Brain microvascular endothelial cell (primary cell): ENCODE measurements at places on chromosomes 13 and 19.
A peak's percentile ranks its signal among the peaks of the same experiment; 100 is the strongest.

DNA sequence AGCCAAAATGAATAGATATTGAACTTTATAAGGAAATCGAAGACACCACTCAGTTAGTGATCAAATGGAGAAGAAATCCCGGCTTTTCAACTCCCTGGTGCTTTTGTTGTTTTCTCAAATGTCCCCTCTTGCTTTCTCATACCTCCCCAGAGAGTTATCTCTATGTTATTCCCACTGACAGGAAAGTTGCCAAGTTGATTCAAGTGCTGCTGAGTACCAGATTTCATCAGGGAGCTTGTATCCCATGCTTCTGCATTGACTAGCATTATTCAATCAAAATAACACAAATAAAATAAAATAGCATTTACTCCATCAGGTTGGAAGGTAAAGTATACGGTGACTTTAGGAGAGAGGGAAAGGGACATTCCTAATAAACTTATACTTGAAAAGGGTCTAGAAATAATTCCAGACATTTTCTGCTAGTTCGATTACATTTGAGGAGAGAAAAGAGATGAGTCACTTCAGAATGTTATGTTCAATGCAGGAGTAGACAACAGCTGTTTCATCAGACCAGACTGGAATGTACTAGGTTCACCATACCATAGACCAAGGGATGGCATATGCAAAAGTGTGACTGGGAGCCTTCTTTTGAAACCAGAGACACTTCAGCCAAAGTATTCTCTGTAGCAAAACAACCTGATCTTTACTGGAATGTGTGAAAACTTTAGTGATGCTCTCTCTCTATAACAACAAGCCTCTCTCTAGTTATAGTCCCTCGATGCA, 397.8 kb downstream of the FGF14 start:
- DNase-seq: peak; percentile 34

DNA sequence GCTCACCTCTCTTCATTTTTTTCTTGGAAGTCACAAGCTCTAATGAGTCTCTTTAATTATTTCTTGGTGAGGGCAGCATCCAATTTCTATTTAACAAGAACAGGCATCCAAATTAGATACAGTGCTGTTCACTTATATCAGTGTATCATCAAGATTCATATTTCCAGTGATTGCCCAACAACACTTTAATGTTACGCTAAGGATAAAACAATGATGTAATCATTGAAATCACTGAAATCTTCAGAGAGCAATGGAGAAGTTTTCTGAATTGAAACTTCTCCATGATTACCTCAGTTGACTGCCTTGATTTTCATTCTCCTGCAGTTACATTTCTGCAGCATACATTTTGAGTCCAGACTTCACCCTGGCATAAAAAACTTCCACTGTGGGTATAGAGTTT, 17.1 kb upstream of the LRCH1 start:
- DNase-seq: no peak

- DNase-seq: no peak
These were observed 56.8 kb upstream of the GPR183 start for GRCh38 chr13:99363949-99364348.

DNA sequence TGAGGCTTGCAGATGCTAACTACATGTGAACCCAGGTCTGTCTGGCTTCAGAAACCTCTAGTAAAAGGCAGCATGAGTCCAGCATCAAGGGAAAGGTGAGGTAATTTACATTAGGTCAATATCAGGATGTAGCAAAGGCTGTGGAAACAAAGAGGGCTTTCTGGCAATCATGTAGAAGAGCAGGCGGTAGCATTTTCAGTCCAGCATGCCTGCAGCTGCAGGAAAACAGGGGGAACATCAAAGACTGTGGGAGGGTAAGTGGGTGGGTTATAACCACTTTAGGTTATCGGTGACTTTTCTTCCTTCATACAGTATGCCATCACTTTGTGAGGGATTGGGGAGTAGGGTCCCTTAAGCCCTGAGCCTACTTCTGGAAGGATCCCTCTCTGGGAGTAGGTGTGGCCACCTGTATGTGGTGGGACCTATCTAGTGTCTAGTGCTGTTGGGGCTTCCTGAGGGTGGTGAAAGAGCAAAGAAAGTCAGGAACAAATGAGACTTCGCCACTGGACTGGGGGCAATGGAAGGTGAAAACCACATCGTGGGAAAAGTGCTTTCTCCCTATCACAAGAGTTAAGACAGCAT, 10.8 kb downstream of the SUGP2 start:
- DNase-seq: no peak

- peak; percentile 95 for DNase-seq
These were observed 4.9 kb downstream of the ADAMTSL5 start for GRCh38 chr19:1507763-1508506.

DNA sequence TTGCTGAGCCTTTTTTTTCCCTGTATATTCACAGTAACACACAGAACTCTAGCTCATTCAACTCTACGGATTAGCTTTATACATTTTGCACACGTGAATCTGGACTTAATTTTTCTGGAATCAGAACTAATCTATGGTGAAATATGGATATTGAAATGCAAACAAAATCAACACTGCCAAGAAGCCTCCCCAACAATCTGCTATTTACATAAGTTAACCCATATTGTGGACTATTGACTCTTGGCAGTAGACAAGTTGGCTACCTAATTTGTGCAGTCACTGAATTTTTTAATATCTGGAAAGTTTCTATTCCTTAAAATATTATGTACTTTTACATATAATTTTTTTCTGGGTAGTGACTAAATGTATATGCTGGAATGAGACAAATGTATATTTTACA, 815.4 kb downstream of the PCDH17 start:
- DNase-seq: no peak
